Adipocyte (in vitro differentiated cells): ENCODE measurements at places on chromosomes 6 and 20.

- DNase-seq: no peak
These were observed 13.7 kb upstream of the CDC5L start for GRCh38 chr6:44373787-44374186.

DNA sequence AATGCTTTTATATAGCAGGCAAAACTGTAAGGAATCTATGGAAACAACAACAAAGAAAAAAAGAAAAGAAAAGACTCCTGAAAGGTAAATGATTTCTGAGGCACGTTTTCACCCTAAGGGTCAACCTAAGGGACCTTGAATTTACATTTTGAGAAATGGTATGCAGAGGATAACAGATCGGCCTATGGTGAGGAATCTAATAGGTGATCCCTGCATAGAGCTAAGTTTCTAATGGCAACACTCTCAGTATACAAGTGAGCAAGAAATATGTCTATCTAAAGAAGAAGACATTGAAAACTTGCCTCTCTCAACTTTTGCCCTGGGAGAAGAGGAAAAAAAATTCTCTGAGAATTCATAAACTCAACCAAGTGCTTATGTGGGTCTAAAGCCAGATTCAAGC lies 18.9 kb upstream of the AKAP7 start:
- DNase-seq: no peak

DNA sequence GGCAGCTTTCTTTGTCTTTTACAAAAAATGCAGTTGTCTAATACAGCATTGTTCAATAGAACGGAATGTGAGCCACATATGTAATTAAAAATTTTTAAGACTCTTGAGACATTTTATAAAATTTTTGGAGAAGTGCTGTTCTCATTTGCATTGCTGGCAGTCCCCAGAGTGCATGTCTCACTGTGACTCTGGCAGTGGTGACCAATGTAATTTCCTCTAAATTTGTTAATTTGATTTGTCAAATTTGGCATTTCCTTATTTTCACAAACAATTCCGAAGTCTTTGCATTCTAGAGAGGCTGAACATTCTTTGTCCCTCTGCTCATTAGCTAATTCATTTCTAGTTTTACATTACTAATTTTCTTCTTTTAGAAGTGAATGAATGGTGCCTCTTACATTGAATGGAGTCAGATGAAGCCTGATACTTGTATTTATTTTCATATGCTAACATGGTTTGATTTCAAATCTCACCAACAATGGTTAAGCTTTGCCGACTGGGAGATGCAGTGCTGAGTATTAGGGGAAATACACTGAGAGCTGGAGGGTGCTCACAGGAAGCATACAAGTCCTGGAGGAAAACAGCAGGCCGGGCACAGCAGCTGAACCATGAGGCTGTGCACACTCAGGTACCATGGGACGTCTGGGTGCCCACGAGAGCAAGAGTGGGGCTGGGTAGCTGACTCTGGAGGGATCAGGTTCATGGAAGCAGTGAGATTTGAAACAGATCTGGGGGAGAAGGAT lies 68.5 kb upstream of the ARMC2 start:
- peak; percentile 41 for DNase-seq

GRCh38 chr20:44166477-44166876 lies 20.5 kb downstream of the JPH2 start:
- peak; percentile 67 for DNase-seq

- DNase-seq: no peak
These were observed 14.4 kb downstream of the CCDC167 start for GRCh38 chr6:37485291-37485702.

DNA sequence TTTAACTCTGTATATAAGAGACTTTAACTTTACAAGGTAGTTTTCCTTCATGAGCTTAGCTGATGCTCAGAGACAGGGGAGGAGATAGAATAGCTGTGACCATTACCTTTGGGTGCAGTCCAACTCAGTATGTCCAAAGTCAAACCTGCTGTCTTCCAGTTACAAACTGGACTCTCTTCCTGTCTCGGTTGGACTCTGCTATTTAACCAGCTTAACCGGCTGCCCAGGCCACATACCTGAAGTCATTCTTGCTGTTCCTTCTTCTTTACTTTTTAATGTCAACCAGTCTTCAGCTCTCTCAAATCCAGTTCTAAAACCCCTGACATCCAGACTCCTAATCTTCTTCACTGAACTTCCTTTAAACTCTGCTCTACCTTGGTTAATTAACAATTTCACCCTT lies 138.3 kb upstream of the TSHZ2 start:
- no peak for DNase-seq
